Pons (tissue), 1 donor: ENCODE measurements at places on chromosomes 12 and 14.

- DNase-seq, result peak; percentile 31
Measured at GRCh38 chr14:59254911-59255545, 66.6 kb downstream of the DAAM1 start.

DNA sequence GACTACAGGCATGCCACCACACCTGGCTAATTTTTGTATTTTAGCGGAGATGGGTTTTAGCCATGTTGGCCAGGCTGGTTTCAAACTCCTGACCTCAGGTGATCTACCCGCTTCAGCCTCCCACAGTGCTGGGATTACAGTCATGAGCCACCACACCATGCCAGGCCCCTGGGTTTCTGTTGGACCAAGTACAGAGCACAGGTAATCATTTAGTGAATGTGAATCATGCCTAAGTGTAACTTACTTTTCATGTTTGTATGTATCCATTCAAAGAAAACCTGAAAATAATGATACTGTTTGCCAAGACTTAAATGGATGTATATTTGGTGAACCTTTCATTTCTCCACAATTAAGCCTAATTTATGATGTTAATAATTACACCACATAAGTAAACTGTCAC lies 65.9 kb downstream of the FGD6 start:
- DNase-seq, result no peak

DNA sequence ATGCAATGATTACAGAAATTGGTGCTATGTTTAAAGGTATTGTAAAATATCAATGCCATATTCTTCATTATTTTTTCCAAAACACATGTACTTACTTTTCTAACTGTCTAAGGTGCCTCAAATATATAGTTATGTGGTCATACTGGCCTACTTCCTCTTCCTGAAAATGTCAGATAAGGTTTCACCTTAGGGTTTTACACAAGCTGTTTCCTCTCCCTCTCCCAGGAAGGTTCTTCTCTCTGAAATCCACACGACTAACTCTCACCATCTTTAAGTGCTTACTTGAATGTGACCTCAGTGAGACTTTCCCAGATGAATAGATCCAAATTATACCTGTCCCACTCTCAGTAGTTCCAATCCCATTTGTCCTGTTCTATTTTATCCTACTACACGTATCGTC lies 11.6 kb upstream of the CLEC4D start:
- no peak for DNase-seq

DNA sequence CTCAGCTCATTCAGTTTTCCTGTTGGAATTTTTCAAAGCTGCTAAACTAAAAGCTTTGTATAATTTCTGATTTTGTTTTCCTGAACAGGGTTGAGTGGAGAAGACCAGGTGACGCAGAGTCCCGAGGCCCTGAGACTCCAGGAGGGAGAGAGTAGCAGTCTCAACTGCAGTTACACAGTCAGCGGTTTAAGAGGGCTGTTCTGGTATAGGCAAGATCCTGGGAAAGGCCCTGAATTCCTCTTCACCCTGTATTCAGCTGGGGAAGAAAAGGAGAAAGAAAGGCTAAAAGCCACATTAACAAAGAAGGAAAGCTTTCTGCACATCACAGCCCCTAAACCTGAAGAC lies 367.1 kb upstream of the OR4E1 start:
- no peak for DNase-seq

DNA sequence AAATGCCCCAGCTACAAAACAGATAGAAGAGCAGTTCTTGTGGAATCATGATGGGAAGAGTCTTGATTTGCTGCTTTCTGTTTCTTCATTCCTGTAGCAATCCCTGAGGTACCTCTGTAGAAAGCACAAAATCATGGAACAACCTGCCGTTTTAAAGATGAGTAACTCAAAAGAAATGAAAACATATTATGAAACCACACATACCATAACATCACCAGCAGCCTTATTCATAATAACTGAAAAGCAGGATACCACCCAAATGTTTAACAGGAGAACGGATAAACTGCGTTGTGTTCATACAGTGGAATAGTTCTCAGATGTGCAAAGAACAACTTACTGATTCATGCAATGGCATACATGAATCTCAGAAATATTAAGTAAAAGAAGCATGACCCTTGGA lies 188.1 kb downstream of the RGS6 start:
- no peak for DNase-seq

- no peak for DNase-seq
Measured at GRCh38 chr12:15372352-15372751, 50.0 kb downstream of the PTPRO start.

- DNase-seq, result no peak
Measured at GRCh38 chr14:67547224-67547780, 14.2 kb downstream of the PLEKHH1 start.

DNA sequence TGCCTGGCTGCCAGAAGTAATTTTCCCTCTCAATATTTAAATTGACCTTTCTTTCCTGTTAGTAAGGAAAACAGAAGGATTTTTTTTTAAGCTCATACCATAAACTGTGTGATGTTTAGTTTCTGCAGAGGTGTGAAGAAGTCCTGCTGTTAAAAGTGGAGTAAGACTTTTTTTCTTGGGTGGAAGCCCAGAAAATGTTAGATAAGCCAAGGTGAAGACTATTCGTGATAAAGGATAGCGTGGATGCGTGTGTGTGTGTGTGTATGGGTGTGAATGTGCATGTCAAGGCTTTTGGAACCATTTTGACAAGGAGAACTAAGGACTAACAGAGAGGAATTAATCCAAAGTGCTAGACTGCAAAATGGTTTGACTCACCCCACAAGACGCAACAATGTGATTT lies 152.9 kb upstream of the SEL1L start:
- no peak for DNase-seq

DNA sequence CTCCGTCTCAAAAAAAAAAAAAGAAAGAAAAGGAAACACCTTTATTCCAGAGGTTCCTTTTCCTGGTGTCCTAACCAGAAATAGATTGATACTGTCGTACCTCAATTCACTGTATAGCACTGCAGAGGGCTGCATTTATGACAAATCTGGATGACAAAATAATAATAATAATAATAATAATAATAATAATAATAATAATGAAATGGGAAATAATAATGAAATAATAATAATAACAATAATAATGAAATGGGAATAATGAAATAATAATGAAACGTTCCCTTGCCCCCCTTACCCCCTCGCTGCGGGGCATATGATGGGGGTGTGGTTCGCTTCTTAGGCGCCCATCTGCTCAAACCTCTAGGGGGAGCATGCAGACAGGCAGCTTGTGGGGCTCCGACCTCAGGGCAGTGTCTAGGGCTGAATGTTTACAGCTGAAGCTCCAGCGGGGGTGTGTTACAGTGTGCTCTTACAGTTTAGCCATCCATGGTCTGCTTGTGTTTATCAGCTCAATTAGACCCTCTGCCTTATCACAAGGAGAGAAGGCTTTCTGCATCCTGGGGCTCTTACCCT lies 1088.3 kb upstream of the SEL1L start:
- no peak for DNase-seq

- no peak for DNase-seq
Measured at GRCh38 chr14:54291491-54292191, 105.2 kb upstream of the CDKN3 start.

DNA sequence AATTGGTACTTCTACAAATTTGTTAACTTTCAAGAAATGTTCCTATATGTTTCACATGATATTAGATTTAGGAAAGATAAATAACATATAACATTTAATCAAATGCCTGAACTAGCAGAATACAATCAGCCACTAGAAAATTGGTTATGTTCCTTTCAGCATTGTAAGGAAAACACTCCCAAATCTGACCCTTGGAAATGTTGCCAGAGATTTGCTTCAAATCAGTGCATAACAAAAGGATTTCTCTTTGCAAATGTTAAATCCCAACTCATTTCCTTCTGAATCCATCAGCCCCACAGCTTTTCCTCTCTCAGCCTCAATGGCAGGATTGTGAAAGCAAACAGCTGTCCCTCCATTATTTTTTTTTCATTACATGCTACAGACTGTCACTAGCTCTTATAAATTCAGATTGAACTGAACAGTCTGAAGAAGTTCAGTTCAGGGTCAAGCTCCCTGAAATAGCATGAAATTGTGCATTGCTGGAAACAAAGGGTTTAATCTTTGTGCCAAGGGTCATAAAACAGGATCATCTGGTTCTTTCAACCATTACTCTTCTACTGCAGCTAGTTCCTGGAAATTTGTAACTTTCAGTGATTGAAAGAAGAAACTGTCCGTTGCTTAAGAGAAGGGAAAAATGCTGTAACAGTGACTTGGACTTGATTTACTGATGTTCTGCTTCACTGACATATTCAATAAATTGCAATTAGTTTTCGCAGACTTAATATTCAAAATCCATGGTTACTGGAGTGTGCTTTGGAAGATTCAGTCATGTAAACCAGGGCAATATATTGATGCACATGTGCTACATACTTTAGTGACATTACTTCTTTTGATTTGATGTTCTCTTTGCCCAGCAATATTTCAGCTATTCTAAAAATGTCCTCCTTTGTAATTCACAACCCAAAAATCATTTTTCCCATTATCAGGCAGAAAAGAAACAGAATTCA lies 246.4 kb downstream of the RPL10L start:
- DNase-seq, result no peak

GRCh38 chr12:19288603-19289244 lies 150.6 kb upstream of the AEBP2 start:
- peak; percentile 64 for DNase-seq

- no peak for DNase-seq
Measured at GRCh38 chr12:50971946-50972345, 19.6 kb downstream of the HIGD1C start.

DNA sequence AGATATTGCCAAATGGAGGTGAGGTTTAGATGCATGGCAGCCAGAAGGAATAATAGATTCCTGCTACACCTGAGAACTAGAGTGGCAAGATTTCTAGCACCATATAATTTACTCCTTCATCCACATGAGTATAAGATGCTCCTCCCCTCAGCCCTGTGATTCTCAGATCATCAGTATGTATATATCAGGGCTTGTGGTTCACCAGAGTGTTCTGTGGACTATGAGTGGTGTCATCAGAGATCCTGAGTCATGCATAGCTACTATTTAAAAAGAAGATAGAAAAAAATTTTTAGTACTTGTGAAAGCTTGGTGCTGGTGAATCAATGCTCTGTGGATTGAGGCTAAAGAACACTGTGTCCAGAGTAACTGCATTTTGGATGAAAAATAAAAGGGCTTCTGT lies 285.9 kb downstream of the BMP4 start:
- DNase-seq, result no peak

DNA sequence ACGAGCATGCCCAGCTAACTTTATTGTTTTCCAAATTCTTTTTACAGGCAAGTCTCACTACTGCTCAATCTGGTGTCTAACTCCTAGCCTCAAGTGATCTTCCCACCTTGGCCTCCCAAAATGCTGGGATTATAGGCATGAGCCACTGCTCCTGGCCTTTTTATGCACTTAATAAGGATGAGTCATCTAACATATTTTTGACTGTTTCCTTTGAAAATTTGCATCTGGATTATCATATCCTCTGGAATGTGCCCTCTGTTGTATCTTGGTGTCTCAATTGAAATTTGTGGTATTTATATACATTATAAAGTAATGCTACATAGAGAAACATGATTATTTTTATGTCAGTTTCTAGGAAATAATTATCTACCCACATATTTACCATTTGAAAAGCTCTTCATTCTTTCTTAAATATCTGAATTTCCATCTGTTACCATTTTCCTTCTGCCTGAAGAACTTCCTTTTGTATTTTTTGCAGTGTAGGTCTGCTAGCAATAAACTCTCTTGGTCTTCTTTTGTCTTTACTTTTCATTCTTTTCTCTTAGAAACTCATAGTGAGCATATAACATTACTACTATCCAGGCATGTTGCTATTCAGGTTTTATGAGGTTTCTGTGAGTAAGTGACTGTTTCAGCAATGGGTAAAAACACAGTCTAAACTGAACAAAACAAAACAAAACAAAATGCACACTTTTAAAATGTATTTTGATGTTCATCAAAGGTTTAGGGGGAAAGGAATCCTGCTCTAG lies 52.8 kb upstream of the CNOT2 start:
- DNase-seq, result no peak

DNA sequence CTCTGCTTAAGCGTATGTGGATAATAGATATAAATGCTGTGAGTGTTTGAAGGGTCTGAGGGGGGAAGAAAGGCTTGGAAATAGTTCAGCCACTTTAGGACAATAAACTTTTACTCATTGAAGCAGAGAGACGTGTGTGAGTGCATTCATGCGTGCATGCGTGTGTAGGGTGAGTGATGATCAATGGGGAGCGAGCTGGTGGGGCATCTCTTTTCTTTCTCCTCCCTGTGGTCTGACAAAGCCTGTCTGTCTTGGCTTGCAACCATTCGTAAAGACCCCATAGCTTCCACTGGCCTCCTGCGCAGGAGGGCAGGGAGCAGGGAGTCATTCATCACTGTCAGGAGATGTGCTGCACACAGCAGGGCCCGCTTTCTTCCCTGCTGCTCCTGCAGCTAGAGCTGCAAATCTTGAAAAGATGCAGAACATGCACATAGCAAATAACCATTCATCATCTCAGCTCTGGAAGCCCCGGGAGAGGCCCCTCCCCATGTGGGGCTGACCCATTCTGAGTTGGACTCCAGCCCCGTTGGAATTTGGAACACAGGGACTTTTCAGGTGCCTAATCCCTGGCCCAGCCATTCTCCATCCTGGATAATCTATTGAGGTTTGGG lies 223.2 kb downstream of the PPM1H start:
- DNase-seq, result no peak

DNA sequence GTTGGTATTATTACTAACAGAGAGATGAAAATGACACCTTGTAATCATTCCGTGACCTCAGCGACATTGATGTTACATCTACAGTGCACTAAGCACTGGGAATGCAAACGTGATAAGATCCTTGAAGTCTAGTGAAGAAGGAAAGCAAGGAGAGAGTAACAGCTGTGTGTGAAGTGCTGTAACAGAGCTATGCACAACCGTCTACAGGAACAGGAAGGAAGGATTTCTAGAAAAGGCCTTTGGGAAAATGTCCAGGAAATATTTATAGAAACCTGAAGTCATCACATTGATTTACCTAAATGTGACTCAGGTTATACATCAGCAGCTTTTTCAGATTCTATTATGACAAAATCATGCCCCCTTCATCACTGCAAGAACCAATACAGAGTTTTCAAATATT lies 304.2 kb upstream of the AMIGO2 start:
- DNase-seq, result no peak

GRCh38 chr12:12539028-12539810 lies 23.4 kb downstream of the DUSP16 start:
- no peak for DNase-seq

DNA sequence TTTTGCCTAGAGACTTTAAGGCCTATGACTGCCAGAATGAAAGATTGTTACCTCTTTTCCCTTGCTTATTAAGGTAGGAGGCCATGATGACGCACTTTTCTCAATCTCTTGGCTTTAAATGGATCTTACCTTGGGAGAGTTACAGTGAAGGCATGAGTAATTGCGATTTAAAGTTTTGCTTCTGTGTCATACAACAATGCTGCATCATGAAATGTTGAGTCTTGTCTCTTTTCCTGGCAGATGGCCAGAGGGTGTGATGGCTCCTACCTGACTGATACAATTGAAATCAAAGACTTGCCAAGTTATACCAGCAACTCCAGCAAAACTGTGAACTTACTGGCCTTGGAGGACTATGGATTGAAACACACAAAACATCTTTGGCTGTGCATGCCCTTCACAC lies 17.2 kb upstream of the LRRK2 start:
- DNase-seq, result no peak

- no peak for DNase-seq
Measured at GRCh38 chr12:13144266-13144828, 40.9 kb upstream of the GSG1 start.

GRCh38 chr14:77950371-77951063 lies 150.6 kb downstream of the ADCK1 start:
- no peak for DNase-seq

- no peak for DNase-seq
Measured at GRCh38 chr14:65585216-65585615, 172.7 kb downstream of the FUT8 start.
